ENCODE measurements at places on chromosomes 3 and 15.

- DNase-seq = no peak
Observed at GRCh38 chr15:39880718-39881387, 39.2 kb downstream of the GPR176 start.

DNA sequence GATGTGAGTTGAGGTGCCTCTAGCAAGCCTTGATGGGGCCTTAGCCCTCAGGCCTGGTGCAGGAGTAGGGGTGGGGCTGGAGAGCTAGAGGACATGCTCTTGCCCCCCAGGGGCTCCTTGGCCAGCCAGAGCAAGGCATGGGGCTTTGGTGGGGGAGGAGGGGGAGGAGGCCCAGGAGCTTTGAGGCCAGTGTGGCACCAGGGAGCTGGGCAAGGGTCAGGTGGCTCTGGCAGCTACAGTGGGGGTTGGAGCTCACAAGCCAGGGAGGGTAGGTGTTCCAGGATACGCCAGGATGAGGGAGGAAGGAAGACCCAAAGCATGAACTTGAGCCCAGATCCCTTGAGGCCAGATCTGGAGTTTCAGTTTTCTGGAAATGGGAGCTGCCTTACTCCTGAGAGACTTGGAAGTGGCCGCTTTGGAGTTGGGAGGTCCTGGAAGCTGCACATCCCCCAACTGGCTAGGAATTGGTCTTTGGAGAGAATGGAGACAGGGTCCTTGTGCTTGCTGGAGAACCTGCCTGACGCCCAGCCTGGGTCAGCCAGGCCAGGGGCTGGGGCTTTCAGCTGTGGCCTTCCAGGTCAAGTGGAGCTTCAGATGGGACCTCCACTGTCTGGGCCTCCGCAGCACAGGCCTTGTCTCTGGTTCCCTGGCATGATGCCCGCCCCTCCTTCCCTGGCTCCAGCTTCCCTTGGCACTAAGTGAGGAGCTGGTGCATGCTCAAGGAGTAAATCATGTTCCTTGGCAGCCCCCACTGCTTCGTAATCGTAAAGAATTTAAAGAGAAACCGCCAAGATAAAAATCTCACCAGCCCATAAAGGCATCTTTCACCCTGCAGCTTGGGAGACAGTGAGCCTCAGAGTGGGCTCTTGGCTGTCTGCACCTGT lies 8.7 kb downstream of the SEMA3F start:
- no peak for DNase-seq

DNA sequence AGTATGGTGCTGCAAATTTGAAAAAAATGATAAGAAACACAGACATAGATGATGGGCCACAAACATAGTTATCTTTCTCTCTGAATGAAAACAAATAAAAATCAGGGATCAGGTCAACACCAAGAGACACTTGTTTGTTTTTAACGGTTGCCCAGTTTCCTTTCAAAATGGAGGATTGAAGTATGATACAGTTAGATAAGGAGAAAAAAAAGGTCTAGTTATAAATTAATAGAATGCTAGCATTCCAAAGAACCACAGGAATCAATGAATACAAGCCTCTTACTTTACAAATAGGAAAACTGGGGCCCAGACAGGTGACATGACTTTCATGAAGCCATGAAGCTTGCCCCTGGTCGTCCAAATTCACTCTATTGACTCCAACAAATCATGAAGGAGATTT lies 305.1 kb downstream of the ZNF621 start:
- DNase-seq = no peak

DNA sequence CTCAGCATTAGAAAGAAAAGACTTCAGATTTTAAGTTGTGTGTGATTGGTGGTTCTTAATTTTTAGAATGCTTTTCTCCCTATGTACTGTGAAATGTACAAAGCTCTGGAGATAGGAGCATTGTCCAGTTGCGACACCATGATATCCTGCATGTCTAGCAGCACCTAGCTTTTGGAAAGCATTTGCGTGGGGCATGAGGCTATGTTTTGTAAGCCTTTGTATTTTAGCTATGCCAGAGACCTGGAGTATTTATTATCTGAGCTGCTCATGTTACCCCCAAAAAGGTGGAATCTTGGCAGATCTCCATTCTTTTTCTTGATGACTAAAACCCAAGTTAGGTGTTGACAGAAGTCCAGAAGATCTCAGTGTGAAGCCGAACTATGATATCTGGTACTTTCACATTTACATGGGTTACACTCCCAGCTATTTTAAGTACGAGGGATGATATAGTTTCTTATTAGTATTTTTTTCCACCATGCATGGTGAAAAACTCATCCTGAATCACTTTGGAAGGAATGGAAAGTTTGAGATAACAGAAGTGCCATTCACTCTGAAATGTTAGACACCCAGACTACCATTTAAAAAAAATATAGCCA lies 126.7 kb upstream of the SAMMSON start:
- DNase-seq = no peak

DNA sequence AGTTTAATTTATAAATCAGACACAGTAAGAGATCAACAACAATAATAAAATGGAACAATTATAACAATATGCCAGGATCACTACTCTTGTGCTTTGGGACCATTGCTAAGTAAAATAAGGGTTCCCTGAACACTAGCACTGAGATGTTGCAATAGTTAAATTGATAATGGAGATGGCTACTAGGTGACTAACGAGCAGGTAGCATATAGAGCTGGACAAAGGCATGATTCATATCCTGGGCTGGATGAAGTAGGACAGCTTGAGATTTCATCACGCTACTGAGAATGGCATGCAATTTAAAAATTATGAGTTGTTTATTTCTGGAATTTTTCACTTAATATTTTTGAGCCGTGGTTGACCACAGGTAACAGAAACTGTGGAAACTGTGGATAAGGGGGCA lies 20.7 kb upstream of the MYZAP start:
- DNase-seq = no peak

DNA sequence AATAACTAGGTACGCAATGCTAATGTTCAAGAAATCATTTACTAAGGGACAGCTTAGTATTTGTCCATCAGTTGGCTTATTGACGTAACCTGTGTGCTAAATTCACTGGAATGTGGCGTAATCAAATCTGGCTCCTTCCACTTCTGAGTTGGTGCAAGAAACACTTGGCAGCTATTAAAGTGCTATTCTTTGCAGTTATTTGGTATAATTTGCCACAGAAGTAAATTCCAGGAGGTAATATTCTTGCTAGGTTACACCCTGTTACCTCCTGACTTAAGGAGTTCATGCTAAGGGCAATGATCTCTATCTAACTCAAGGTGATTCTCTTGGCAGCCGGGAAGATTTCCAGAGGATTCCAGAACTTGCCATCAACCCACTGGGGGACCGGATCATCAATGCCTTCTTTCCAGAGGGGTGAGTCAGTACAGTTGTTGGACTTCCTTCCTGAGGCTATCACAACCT lies 25.5 kb downstream of the CHP1 start:
- no peak for DNase-seq

DNA sequence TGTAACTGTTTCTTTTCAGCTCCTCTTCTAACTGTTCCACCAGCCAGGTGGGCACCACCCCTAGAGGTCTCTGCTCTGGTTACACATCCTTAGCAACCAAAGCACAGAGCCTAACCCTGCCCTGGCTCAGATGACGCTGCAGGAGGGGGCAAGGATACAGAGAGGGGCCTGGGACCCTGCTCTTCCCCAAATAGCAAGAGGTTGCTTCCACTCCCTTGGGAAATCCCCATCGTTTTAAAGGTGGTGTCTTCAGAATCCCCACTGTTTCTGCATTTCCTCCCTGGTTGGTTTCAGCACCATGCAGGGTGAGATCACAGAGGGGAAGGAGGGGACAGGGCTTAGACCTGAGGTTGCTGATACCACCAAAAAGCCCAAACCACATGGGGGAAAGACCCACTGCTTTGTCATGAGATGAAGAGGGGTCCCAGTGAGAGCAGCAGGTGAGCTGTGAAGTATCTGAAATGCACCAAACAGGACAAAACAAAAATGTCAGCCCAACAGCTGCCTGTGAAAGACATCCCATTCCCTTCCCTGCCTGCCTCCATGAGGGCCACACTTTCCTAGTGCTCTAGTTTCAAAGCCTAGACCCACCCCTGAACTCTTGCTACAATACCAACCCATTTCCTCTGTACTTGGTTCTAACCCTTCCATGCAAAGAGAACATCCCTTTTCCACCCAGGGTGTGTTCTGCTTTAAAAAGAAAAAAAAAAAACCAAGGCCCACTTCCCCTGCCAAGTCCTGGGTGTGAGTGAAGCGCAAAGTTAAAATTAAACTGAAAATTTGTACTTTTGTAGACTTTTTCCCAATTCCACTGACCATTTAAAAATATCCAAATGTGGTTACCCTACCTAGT lies 29.0 kb downstream of the ANP32A start:
- DNase-seq = peak; percentile 74

DNA sequence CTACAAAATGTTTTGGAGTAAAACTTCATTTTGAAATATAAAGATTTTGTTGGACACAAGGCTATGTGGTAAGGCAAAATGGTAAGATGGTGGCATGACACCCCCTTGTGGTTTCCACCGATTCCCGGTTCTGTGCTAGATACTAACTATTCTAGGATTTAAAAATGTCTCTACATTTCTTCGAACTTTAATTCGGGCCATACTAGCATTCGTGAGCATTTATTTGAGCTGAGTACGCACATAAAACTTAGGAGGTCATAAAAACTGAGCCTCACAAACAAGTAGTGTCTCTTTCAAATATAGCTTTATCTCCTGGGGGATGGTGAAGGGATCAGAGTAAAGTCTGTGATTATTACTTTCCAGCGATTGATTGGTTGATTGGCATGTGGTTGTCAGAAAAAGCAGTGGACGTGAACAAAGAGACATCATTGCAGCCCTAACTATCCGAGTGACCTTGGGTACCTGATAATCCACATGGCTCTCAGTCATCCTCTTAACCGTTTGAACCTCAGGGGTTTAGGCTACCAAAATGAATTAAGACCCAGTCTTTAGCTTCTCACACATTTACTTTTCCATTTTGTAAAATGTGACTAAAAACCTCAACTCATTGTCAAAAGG lies 1.1 kb upstream of the ZNF639 start:
- DNase-seq = no peak

- peak; percentile 24 for DNase-seq
Observed at GRCh38 chr3:177195242-177195991, 1.9 kb downstream of the TBL1XR1 start.

- peak; percentile 57 for DNase-seq
Observed at GRCh38 chr3:66303491-66303901, 82.7 kb downstream of the SLC25A26 start.

DNA sequence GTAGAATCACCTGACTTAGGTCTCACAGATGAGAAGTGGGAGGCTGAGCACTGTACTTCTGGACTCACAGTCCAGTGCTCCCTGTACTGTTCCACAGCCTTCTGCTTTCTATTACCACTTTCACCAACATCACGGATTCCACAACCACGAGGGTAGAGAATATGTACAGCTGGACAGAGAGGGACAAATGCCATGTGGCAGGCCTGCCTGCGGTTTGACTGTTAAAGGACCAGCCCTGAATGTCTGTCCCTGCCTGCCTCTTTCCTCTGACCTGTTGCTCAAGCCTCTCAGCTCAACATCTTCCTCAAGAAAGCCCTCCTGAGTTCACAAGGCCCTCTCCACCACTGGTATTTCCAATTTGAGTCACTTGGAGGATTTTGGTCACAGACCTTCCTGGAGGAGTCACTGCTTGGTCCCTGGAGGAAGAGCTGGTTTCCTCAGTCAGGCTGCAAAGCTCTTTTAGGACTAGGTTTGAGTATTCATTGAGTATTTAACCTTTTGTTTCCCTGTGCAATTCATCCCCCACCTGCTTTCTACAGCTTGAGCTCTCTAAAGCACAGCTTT lies 49.1 kb downstream of the RAB11A start:
- peak; percentile 58 for DNase-seq

- DNase-seq = no peak
Observed at GRCh38 chr15:39720621-39721611, 61.7 kb downstream of the FSIP1 start.

DNA sequence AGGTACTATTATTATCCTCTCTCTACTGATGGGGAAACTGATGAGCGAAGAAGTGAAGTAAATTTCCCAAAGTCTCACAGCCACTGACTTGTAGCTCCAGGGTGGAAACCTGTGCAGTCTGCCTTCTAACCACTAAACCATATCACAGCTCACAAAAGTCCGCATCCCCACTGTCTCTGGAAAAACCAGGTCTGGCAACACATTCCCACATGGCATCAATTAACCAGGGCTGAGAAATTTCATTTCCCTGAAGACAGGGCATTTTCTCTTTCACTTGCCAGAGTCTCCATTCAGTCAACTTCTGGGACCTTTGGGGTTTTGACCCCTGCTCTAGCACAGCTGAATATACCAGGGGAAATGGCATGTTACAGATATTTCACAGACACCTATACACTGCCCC lies 26.5 kb downstream of the FBXO40 start:
- no peak for DNase-seq

DNA sequence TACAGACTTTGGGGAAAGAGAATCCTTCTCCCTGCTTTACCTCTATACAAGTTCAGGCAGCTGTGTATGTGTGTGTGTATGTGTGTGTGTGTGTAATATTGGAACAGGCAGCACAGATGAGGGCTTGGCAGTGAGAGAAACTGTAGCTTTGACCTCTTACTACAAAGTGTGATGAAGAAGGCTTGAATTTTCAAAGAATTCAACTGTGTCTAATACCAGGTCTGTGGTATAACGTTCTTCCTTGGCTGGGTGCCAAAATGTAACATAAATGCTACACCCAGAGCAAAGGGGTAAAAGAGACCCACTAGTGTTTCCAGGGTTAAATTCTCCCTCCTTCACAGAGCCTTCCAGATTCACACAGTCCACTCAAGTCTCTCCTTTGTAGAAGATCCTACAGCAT lies 51.1 kb downstream of the CHST2 start:
- DNase-seq = no peak

- no peak for DNase-seq
Observed at GRCh38 chr15:70053716-70054229, 43.9 kb downstream of the TLE3 start.

GRCh38 chr3:152382312-152383135 lies 113.8 kb downstream of the MBNL1 start:
- DNase-seq = no peak

GRCh38 chr3:150223558-150223957 lies 184.5 kb upstream of the TSC22D2 start:
- DNase-seq = no peak

- DNase-seq = no peak
Observed at GRCh38 chr3:30676424-30677346, 70.3 kb downstream of the TGFBR2 start.

GRCh38 chr3:12727481-12727880 lies 31.6 kb downstream of the TMEM40 start:
- DNase-seq = no peak

- DNase-seq = no peak
Observed at GRCh38 chr15:57796146-57796545, 89.6 kb downstream of the POLR2M start.

DNA sequence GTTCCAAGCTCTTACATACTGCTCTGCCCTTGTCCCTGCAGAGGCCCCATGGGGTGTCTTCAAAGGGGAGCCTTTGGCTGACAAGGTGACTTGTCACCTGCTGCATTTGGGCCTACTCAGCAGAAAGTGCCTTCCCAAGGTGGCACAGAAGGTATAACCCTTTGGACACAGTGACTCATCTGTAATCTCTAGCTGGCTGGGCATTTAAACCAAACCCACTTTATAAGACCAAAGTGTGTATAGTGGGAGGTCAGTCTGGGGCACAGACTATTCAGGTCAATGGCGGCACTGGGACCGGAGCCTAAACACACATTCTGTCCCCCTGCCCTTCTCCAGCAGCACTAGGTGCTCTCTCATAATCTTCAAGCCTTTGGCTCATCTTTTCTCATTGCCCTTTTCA lies 35.1 kb downstream of the GJD2 start:
- DNase-seq = no peak

GRCh38 chr15:31399544-31400171 lies 73.0 kb downstream of the KLF13 start:
- no peak for DNase-seq

GRCh38 chr3:146493221-146493620 lies 23.9 kb upstream of the PLSCR2 start:
- DNase-seq = no peak
